CD8-positive, alpha-beta memory T cell (primary cell): ENCODE measurements at places on chromosomes 12 and 14. TPM values are rescaled to one million over a fixed set of nuclear protein-coding genes. Genes with fewer than 3 reads are reported as not detected.

Gene MYO1H
- total RNA-seq, result not detected

Gene PTPN21
- total RNA-seq, result 0.53 TPM

- no peak for DNase-seq
Measured at GRCh38 chr14:68235011-68235410, 415.4 kb downstream of the RAD51B start.

Gene NTF3
- total RNA-seq, result not detected

GRCh38 chr14:55654243-55654642, 74.2 kb downstream of the KTN1 start:
- DNase-seq, result no peak

- DNase-seq, result no peak
Measured at GRCh38 chr14:72563676-72564075, 330.2 kb downstream of the DPF3 start.

- DNase-seq, result no peak
Measured at GRCh38 chr12:47014474-47014873, 64.9 kb upstream of the PCED1B start.

Gene LRRC10
- not detected for total RNA-seq

DNA sequence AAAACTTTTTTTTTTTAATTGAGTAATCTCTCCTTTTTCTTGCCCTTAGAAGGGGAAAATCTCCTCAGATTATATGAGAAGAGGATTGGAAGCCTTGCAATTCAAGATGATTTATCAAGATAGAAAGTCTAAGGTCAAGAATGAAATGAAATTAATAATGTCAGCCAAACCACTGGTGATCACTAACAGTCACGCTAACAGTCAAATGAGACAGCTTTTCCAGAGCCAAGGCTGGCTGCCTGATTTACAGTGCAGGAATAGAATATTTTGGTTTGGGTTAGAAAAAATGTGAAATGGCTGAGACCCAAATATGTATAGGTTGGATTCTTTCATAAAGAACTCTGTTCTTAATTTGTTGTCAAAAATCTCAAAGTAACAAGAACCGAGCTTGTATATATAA, 204.3 kb downstream of the PPM1H start:
- DNase-seq, result no peak

Gene AACS
- total RNA-seq, result 16.1 TPM

GRCh38 chr14:61620130-61620946, 75.0 kb upstream of the HIF1A start:
- DNase-seq, result no peak

Gene BCL7A
- 2.5 TPM for total RNA-seq

Gene WNT5B
- not detected for total RNA-seq

DNA sequence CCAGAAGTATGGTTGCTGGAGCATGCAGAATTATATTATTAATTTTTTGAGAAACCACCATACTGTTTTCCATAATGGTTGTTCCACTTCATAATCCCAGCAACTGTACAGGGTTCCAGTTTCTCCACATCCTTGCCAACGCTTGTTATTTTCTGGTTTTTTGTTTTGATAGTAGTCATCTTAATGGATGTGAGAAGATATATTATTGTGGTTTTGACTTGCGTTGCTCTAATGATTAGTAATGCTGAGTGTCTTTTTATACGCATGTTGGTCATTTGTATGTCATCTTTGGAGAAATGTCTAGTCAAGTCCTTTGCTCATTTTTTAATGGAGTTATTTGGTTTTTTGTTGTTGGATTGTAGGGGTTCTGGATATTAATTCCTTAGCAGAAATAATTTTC, 58.1 kb downstream of the DAAM1 start:
- no peak for DNase-seq

- DNase-seq, result no peak
Measured at GRCh38 chr12:6288235-6288634, 22.2 kb upstream of the PLEKHG6 start.

- DNase-seq, result no peak
Measured at GRCh38 chr12:68121143-68121542, 38.4 kb downstream of the IFNG start.

DNA sequence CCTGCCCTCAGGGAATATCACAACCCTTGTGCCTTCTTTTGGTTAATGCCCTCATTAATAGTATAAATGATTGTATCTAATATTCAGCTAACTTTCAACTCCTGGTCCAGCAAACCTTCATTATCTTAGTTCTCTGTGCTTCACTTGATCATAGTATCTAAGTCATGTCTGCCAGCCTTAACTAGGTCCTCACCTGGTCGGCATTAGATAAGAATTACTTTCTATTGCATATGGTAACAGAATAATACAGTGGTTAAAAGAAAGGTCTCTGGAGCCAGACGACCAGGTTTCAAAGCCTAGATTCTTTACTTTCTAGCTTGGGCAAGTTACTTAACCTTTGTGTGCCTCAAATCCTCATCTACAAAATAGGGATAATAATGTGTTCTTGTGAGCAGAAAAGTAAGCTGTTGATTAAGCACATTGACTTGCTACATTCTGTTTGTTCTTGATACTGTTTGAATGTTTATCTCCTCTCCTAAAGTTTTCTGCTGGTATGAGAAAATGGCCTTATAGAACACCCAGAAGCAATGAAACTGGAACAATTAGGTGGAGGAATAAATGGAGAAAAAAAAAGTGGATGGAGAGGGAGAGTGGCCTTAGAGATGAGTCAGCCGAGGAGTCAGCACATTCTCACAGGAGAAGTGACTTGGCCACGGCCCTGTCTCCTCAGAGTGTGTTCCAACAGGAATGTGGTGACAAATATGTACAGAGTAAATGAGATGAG, 176.1 kb downstream of the SLC25A21 start:
- no peak for DNase-seq

DNA sequence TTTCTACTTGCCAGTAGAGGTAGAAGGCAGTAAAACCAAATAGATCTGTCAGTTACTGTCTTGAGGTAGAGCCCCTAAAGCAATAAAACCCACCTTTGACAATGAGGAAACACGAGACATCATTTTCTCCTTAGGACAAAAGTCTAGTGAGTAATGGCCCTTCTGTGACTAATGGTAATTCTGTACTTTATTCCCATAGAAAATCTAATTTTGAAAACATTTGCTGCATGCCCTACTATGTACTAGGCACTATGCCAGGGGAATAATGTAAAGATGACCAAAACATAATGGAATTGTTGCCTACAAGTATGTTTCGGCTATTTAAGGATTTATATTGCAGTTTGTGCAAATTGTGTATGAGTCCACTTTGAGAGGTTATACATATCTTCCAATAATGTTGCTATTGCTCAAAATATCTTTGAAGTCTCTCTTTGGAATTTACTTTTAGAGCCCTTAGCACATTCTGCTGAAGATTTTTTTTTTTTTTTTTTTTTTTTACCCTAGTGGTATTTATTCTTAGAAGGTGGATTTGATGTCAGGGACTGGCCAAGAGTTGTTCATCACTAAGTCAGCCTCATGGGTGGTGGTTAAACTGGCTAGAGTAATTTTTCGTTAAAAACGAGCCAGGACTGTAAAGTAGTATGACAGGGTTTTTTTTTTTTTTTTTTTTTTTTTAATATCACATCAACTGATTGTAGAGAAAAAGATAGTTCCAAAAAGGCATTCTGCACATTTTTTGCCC, 109.7 kb downstream of the CRADD start:
- DNase-seq, result no peak

DNA sequence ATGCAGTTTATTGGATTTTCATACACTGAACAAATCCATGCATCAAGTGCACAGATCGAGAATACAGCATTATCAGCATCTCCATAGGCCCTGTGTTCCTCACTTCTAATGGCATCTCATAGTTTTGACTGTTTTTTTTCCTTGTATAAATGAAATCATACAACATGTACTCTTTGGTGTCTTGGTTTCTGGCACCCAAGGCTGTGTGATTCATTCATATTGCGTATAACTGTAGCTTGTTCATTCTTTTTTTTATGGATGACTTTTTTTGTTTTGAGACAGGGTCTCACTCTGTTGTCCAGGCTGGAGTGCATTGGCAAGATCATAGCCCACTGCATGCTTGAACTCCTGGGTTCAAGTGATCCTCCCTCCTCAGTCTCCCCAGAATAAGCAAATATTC, 14.3 kb downstream of the RASSF8 start:
- no peak for DNase-seq

DNA sequence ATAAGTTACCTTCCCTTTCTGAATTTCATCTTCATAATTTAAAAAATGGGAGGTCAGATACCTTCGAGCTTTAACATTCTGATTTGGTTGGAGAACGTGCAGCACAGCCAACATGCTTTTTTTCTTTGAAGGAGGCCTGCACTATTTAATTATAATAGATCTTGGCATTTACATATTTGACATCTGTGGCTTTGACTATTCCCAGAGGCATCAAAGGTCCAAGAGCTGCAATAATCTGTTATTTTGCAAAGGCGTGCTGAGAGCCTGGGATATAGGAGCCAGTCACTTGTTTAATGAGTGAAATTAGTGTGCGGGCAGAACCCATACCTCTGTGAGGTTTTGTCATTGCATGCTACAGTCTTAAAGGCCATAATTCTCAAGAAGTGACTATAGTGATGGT, 26.4 kb downstream of the SLC8A3 start:
- no peak for DNase-seq

Gene MIPOL1
- total RNA-seq, result not detected

GRCh38 chr12:120759591-120760348, 34.1 kb downstream of the ACADS start:
- DNase-seq, result no peak

DNA sequence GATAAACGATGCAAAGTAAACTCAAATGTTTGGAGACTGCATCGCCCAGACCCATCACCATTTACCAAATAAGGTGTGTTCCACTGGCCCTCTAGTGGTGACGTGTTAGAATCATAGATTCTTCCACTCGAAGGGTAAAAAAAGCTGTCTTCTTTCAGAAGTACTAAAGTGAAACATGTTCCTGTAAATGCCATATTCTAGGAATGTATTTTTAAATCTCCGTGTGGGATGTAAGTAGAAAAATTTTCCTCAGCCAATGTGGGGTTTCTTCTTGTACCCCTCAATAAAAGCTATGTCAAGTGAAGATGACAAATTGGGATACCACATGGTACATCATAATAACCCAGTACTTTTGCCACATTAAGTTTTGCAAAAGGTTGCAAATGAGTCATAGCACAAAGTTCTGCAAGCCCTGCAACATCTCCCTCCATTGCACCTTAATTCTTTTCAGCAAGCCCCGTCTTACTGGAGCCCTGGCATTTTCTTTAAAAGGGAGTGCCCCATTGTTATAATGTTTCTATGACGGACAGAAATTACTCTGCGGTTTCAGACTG, 100.8 kb downstream of the CCER1 start:
- DNase-seq, result no peak

GRCh38 chr14:33799705-33800570, 150.9 kb downstream of the EGLN3 start:
- DNase-seq, result no peak
